CD4-positive, alpha-beta T cell treated with Interleukin-21 for 1 hour (primary cell): ENCODE measurements at places on chromosomes 3 and 15.
A peak's percentile ranks its signal among the peaks of the same experiment; 100 is the strongest.

GRCh38 chr15:43370975-43371974 is at the start of the genes TUBGCP4 and ZSCAN29:
Gene TUBGCP4, plus strand, starts transcription at chr15:43371101. Its CDS starts 254 bp downstream, at chr15:43371355.
Gene ZSCAN29, minus strand, starts transcription at chr15:43371043. Its CDS starts 1,130 bp downstream, at chr15:43369913.
- DNase-seq: peak; percentile 77

GRCh38 chr3:152047465-152047864 is 174.0 kb downstream of the SUCNR1 start:
- DNase-seq: no peak

DNA sequence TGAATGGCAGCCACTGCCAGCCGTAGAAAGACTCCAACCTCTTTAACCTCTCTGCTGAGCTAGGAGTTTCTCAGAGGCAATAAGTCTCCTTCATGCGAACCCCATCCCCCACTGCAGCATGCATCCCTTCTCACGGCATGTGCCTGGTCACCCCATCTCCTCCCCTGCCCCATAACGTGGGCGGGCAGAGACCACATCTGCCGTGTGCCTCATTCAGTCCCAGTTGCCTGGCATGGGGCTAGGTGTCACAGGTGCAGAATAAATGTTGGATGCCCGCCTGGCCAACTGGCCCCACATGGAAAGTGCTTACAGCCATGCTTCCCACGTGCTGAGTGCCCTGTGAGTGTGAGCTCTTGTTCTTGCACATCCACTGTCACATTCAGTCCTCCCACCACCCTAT is 43.5 kb upstream of the NTRK3 start:
- DNase-seq: no peak

DNA sequence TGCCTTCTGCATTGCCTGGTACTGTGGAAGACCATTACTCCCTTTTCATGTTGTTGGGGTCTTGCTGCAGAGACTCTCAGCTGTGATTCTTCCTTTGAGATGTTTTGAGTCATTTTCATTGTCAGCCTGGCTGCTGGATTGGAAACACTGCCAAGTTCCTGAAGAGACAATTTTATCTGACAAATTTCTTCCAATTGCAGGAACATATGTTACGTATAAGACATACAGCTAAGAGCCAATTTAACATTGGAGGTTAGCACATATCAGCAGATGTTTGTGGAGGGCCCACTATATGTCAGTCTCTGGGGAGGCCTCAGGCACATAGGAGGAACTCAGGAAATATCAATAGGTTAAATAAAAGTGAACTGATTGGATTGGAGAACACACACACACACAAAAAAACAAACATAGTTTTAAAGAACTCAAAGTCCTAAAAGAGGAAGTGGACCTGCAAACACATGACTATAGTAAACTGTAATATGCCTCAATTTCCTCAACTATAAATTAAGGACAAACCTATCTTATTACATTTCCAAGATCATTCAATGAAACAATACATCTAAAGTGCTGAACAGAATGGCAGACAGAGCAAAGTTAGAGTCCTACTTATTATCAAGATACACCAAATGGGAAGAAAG is 172.3 kb downstream of the MYRIP start:
- no peak for DNase-seq

GRCh38 chr3:169173231-169173630 is 490.3 kb downstream of the MECOM start:
- no peak for DNase-seq

- DNase-seq: no peak
Measured at GRCh38 chr3:23923786-23924185, 6.9 kb downstream of the RPL15 start.

GRCh38 chr3:112327371-112327951 is 5.5 kb upstream of the CD200 start:
- DNase-seq: peak; percentile 75

DNA sequence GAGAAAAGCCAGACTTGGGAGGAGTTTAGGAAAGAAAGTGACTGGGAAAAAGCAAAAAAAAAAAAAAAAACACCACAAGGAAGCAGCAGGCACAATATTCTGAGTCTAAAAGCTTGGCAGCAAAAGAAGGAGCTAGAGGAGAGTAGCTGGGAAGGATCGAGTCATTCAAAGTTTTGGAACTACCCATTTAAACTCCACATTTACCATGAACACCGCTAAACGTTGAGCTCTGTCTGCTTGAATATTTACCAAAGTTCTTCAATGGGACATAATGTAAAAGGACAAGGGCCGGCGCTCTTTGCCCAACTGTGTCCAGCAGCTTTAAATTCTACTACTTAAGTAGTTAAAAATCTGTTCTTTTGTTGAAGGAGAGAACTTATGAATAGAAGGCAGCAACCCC is 481.9 kb downstream of the FOXP1 start:
- no peak for DNase-seq

DNA sequence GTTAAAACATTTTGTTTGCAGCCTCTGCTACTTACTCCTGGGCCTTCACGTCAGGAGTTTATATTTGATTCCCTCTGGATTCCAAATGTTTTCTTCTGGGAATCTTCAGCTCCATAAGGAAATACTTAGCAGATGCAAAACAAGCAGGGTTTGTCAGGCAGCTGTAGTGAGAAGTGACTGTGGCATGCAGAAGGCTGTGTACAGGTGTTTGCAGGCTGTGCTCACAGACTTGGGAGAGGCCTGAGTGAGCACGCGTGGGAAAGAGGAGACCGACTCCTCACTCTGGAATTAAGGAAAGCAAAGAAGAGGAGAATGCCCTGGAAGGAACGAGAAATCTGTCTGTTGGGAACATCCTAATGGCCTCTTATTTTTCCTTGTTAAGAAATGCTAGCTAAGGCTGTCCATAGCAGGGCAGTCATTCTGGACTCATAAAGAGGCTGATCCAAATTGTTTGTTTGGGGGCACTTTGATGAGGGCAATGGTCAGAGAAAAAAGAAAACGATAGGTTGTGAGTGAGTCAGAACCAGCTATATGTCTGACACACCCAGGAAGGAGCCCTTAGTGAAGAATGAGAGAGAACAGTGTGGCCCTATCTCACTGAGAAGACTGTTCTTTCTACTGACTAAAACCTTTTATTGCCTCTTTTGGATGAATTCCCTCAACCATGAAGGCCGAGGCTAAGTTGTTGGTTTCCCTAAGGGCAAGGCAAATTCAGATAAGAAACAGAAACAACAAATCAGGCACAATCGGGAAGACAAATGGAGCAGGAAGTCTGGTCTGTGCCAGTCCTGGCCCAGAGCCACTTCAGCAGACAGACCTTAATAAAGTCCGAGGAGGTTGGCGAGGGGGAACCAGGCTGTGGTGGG is 82.6 kb downstream of the TGFBR2 start:
- DNase-seq: no peak

DNA sequence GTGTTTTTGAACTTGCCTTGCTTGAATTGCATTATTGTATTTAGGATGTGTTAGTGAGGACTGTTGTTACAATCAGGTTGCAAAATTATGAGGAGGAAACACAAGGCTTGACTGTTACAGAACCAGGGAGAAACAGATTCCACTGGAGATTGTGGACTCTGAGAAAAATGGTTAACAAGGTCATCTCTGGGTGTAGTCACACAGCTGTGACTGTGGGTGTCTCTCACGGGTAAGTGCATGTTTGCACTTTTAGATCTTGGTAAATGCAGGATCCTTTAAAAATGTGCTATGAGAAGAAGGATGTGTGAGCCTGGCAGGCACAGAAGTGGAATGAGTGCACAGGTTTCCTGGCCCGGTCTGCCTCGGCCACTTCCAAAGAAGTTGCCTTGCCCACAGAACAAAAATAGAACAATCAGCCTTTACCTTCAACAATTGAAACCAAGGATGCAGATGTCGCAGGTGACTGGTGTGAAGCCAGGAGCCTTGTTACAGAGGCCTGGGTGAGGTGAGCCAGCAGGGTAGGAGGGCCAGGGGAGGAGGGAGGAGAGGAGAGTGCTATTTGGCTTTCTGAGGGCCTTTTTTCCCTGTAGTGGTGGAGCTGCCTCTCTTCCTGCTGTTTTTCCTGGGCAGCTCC is 68.0 kb downstream of the ABHD5 start:
- no peak for DNase-seq

- no peak for DNase-seq
Measured at GRCh38 chr15:58258501-58259292, 120.5 kb downstream of the AQP9 start.

GRCh38 chr3:112476346-112476745 is 22.9 kb downstream of the BTLA start:
- DNase-seq: no peak

DNA sequence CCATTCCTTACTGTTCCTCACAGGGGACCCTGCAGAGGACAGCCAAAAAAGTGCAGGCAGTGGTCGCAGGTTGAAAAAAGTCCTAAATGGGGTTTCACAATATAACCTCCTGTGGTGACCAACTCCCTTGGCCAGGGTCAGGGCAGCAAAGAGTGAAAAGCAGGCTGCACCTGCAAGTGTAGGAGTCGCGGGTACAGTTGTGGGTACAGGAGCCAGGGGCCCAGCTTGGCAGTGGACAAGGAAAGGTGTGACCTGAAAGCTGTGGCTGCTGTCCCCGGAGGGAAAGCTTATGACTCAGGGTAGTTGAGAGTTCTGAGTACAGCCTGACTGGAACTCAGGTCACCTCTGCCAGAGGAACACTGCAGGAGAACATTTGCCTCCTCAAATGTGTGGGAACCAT is 1114.1 kb downstream of the ROBO2 start:
- DNase-seq: no peak

GRCh38 chr3:45029661-45030060 is 3.6 kb downstream of the CLEC3B start:
- no peak for DNase-seq

GRCh38 chr3:100277255-100277800 is 16.5 kb downstream of the TBC1D23 start:
- no peak for DNase-seq

DNA sequence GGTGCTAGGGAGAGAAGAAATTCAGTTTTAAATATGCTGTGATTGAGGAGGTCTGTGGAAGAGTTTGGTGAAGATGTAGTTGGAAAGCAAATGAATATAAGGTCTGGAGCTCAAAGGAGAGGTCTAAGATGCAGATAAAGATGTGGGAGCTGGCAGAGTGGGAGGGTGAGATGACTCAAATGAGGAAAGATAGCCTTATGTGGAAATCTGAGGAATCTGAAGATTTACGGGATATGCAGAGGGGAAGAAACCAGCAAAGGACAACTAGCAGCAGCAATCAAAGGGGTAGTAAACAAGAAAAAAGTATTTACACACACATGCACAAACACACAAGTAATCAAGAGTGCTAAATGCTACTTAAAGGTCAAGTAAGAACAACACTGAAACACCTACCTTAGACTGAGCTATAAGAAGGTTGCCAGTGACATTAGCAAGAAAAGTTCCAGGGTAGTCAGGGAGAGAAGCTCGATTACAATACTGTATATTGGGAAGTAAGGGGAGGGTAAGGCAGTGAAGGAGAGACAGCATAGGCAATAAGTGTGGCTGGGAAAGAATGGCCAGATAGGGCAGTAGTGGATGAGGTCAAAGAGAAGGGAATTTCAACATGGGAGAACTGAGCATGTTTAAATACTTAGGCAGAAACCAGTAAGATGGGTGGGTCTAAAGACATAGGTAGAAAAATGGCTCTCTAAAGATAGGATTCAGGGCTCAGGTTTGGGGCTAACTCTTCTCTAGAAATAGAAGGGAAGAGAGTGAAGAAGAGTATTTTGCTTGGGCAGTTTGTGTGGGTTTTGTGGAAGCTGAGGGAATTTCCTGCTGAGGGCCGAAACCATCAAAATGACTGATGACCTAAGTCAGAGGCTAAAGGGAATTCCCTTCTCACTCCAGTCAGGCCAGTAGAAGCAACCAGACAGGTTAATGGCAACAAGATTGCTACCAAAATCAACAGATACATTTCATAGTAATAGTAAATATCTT is 8.9 kb downstream of the CMTM6 start:
- DNase-seq: no peak

DNA sequence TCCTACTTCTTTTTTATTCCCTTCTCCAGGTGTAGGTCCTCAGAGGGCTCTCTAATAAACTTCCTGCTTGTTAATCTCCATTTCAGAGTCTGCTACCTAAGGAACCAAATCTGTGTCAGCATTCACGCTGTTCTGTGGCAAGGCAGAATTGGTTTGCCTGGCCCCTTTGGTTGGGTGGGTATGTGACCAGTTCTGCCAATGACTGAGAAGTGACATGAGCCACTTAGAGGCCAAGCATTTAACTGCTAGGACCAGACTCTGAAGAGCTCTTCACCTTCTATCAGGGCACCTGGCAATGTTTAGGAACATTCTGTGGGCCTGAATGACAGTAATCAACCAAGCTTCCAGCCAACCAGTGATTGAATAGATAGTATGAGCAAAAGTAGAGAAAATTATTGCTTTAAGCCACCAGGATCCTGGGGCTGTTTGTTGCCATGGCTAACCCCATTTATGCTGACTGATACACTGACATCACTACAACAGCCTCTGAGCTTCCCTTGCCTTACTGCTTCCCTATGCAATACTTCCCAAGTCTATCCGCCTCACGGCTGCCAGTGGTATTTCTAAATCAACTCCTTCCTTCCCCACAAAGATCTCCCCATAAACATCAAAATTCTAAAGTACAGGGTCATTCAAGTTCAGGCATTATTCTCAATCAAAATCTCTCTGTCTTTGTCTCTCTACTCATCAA is 7.6 kb downstream of the FRMD4B start:
- DNase-seq: no peak

DNA sequence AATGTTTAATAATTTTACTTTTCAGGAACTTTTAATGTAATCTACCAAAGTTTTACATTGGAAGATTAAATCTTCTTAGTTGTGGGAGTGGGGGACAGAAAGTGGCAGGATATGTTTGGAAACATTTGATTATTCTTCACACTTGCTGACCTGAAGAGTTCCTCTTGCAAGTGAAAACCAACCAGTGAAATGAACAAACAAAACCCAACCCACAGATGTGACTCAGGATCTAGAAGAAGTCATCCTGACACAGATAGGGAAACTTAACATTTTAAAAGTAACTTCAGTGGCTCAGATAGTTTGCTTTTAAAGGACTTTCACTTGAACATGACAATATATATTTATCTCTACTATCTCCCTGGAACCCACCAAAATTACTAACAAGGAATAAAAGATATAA is 55.4 kb downstream of the ASTE1 start:
- no peak for DNase-seq

DNA sequence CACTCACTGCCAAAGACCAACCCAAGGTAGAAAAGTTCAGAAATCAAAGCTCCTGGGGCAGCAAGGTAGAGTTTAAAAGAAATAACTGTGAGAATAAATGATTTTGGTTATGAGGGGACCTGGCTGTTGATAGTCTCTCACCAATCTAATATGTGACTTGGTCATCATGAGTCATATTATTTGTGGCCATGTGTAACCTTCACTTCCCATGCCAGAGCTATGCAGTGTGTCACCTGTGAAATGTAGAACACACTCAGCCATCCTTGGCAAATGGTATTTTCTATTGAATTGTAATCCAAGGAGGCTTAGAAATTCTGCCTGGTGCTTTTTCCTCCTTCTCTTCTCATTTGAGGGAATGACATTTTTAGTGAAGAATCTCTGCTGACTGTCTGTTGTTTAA is 184.2 kb upstream of the STAC start:
- DNase-seq: no peak
